ENCODE measurements at places on chromosomes 7 and 10.

DNA sequence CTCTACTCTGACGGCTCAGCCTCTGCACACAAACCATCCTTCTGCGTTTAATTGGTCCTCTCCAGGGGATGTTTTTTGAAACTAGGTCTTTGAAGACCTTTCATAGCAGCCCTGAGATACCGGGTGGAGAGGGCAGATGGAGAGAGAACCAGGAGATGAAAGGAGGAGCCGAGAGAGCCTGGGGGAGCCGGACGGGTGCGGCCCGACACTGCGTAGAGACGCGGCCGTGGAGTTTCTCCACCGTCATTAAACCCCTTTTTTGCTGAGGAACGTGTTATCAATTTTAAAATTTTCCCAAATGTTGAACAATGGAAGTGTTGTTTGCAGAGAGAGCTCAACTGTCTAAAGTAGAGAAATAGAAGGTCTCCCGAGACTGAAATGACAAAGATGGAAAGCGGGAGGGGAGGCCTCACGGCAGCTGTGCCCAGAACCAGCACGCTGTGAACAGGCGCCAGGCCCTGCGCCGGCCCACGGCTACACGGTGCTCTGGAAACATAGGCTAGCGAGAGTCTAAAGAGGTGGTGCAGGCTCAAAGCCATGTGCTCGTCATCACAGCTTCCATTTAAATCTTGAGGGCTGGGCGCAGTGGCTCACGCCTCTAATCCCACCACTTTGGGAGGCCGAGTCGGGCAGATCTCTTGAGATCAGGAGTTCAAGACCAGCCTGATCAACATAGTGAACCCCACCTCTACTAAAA is 307.0 kb downstream of the PTPRN2 start:
- no peak for DNase-seq

- no peak for DNase-seq
These were observed 15.8 kb downstream of the ANKRD22 start for GRCh38 chr10:88835910-88836221.

GRCh38 chr10:45399113-45399512 is 25.1 kb downstream of the ALOX5 start:
- no peak for DNase-seq

DNA sequence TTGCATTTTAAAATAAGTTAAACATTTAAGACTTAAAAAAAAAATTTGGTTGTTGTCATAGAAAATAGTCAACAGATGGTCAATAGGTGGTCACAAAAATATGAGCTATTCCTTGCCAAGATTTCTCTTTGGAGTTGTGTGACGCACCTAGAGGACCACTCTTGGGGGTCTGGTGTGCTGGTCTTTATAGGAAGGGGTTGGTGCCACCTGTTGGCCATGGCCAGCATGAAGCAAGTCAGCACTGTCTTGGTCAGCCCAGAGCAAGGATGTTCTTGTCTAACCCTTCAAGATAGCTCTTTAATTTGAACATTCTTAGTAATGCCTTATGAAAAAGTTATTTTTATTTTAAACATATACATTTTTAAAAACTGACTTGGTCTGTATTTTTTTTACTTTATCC is 267.9 kb upstream of the CNTNAP2 start:
- peak; percentile 56 for DNase-seq

GRCh38 chr10:28094121-28094520 is 95.2 kb upstream of the ODAD2 start:
- DNase-seq, result peak; percentile 19

- no peak for DNase-seq
These were observed 16.7 kb upstream of the FZD1 start for GRCh38 chr7:91247500-91247899.

DNA sequence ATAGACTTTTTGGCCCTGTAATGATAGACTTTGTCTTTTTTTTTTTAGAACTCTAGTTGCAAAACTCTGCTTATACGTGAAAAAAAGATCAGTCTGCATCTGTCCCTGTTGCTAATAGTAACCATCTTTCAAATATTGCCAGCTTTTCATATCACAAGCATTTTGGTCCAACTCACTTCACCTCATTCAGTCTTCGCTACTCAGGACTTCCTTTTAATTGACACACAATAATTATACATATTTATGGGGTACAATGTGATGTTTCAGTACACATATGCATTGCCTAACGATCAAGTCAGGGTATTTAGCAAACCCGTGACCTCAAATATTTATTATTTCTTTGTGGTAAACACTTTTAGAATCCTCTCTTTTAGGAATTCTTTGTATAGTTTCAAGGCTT is 867.0 kb upstream of the C7orf33 start:
- DNase-seq, result no peak

DNA sequence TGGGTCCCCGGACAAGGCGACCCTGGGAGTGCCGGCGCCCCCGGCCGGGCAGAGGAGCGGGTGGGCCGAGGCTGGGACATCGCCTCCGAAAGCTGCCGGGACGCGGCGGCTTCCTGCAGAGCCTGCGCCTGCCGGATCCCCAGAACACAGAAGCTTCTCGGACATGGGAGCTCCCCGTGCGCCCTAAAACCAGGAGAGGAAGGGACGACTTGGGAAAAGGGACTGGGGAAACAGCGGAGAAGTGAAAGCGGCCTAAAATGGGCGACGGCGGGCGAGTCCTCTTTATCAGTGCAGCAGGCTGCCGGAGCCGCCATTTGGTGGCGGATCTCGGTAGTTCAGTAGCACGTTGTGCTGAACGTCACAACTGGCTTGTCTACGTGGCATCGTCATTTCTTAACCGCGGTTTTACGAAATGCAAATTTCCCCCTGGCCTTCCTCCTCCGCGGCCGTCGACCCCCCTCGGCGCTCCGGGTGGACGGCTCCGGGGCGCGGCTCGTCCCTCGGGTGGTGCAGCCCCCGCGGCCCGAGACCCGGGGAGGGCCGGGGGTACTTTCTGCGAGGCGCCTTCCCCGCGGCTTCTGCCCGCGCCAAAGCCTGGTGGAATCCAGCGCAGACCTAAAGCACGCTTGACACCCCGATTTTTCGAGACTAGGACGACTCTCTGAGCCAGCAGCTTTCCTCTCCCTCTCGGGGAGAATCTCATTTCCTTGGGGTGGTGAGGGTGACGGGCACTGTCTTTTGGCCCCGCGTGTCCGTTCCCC is 9.9 kb upstream of the SPAG6 start:
- no peak for DNase-seq

DNA sequence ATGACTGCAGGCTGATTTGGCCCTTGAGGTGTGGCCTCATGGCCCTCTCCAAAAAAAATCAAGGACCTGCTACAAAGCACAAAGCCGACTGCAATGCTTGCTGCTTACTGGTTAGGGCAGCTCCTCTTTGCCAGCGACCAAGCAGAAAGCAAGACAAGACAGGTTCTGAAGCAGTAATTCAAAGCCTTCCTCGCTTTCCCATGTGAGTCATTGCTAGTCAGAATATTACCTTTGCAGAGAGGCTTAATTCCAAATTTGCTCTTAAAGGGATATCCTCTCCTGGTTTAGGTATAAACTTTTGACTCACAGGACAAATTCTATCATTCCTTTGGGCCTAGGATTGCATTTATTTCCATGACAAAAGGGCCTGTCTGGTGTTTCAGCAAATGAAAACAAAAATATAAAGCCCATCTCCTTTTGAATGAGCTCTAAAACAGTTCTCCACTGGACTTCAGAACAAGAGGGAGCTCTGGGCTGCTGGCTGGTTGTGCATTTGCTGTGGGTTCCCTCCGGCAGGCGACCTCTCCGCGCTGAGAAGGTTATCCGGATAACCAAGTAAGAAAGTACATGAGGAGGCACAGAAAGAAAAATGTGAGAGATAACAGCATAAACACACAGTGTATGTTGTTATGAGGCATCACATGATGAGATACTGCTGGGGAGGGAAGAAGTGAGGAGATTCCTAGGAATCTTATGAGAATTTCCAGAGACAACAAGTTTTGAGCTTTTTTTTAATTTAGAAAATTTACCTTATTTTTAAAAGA is 90.8 kb downstream of the EGFR start:
- no peak for DNase-seq

DNA sequence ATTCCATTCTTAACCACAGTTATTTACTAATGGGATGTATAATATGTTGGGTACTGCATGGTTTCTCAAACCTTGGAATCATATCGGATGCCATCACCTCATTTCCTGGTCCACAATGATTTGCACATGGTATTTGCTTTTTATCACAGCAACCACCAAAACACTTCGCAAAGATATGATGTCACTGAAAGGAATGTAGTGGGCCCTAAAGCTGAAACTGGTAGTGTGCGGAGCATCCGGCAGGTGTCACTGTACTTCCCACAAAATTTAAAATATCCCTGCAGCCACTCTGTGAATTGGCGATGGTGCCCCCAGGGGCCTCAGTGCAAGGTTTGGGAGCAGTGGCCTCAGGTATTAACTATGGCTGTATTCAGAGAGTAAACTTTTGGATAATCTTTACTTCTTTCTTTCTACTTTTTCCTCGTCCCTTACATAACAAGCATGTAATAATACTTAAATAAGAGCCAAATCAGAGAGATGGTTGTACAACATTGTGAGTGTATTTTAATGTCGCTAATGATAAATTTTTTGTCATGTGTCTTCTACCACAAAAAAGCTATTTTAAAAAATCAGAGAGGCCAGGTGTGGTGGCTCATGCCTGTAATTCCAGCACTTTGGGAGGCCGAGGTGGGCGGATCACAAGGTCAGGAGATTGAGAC is 66.2 kb downstream of the FAM241B start:
- no peak for DNase-seq

- no peak for DNase-seq
These were observed 197.6 kb upstream of the ZNF32 start for GRCh38 chr10:43846187-43846680.

DNA sequence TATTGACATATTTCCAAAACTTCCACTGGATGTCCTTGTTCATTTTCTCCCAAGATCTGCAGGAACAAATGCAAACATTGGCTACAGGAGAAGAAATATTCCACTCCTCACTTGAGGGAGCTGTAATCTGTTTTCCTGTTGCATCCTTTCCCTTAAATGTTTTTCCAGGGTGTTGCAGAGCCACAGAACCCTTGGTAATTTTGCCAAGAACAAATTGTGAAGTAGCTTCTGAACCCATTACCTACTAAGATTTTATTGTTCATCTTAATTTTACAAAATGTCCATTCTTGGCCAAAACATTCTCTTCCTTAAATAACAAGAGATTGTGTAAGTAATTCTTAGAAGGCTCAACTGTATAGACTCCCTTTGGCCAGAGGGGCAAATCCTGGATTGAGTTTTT is 177.0 kb downstream of the GNAT3 start:
- DNase-seq, result no peak

GRCh38 chr10:100831742-100832141 is 81.0 kb upstream of the SLF2 start:
- no peak for DNase-seq

DNA sequence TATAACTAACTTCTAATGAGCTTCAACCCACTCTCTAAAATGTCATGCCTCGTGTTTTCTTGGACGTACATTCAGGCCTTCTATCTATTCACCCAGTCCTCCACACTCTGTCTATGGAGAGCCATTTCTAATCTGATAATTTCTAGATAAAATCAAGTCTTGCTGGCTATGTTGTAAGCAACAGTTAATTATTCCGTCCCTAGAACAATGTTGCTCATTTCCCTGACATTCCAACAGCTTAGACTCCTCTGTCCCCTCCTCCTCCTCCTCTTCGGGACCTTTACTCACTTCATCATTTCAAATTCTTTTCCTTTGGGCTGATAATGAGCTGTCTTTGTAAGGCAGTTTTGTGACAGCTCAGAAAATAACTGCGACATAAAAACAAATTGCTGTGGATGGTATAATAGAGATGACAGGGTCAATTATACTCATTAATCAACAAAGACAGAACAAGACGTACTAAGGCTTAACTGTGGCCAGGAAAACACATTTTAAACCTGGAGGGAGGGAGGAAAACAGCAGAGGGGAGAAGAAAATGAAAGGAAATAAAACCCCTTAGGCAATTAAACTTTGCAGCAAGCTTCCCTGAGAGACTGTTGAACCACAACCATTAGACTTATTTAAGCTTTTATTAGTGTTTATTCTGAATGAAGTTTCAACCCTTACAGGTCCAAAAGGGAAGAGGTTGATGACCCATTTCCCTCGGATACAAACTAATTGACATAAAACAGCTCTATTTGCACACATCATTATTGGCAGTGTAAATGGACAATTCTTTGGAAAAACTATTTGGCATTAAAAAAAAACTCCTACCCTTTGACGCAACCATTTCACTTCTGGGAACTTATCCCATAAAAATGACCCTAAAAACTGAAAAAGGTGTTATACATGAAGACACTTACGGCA is 179.1 kb downstream of the SFMBT2 start:
- no peak for DNase-seq

GRCh38 chr10:77555591-77556212 is 81.9 kb downstream of the KCNMA1 start:
- DNase-seq, result no peak

DNA sequence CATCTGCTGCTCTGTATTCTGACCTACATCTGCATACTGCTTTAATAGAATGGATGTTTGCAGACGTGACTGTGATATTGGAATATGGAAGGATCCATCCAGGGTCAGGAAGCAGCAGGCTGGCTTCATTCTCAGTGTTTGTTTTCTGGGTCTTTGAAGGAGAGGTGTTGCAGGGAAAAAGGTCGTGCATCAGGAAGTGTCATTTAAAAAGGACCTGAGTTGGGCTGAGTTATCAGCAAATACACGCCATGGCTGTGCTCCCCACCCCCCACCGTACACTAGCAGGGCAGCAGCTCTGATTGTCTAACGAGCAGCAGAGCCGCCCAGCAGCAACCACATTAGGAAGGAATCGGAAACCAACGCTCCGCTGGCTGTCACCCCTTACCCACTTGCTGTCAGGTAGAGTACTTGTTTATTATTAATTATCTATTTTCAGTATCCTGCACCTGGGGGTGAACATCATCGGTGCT is 63.1 kb upstream of the STEAP1B start:
- no peak for DNase-seq

DNA sequence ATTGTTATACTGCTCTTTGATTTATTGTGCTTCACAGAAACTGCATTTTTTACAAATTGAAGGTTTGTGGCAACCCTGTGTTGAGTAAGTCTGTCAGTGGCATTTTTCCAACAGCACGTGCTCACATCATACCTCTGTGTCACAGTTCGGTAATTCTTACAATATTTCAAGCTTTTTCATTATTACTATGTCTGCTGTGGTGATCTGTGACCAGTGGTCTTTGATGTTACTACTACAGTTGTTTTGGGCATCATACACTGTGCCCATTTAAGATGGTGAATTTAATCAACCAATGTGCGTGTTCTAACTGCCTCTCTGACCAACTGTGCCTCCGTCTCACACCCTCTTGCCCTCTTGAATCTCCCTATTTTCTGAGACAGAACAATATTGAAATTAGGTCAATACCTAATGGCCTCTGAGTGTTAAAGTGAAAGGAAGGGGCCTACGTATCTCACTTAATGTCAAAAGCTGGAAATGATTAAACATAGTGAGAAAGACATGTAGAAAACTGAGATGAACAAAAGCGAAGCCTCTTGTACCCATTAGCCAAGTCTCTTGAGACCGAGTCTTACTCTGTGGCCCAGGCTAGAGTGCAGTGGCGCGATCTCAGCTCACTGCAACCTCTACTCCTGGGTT is 20.2 kb upstream of the ASL start:
- DNase-seq, result no peak

GRCh38 chr10:126736727-126737126 is 66.2 kb upstream of the C10orf90 start:
- DNase-seq, result no peak

Measured in WERI-Rb-1 (cell line).